ENCODE measurements at places on chromosomes 6 and 20.

GRCh38 chr6:46505693-46506512 lies 14.7 kb upstream of the RCAN2 start:
- no peak for DNase-seq

- no peak for DNase-seq
These were observed 21.7 kb upstream of the MYT1 start for GRCh38 chr20:64142590-64142989.

DNA sequence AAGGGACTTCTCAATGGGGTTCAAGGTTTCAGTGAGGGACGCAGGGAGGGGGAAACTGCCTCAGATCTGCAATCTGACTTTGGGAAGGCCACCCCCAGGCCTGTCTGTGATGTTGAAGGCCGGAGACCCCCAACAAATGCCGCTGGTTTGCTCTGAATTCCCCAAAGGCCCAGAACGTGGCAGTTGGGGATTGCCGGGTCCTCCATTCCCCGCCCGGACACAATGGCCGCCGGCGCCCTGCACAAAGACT lies 326 bp upstream of the BCL2L1 start:
- no peak for DNase-seq

GRCh38 chr20:6750438-6750837 lies 17.0 kb upstream of the BMP2 start:
- no peak for DNase-seq

DNA sequence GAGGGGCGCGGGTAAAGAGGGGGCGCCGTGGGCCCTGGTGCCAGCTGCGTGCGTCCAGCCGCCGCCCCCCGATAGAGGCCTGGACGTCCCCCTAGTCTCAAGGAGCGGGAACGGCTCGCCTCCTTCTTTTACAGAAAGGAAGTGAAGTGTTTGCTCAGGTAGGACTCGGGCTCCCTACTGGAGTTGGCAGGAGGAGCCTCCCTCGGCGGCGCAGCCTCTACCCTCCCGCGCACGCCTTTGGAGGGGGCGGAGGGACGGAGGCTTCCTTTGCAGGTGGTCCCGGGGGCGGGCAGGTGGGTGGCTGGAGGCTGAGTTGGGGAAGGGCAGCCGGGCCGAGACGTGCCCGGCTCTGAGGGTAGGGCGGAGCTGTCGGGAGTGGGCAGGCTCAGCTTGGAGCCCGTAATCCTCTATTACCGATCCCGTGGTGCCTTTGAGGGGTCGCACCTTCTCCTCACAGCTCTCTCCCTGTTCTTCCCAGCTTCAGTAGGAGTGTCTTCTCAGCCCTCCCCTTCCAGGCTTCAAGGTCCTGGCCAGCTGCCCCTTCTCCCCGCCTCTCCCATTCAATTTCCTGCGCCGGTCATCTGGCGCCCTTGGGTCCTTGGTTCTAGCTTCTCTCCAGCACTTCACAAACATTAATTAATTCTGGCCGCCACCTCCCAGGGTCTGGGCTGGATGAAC lies 728 bp downstream of the ITPR3 start:
- no peak for DNase-seq

DNA sequence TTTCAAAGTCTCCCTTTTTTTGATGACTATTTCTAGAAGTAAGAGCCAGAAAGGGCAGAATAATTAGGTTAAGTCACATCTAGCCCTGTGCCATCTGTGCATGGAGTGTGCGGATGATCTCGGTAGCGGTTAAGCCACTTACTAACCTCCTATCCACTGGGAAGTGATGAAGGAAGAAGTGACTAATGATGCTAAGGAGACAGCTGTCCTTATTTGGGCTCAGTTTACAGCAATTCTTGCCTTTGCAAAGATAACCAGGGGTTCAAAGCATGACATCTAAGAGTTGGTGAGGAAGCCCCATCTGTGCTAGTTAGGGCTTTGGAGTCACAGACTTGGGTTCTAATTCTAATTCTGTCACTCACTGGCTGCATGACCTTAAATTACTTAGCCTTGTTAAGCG lies 62.4 kb upstream of the RREB1 start:
- no peak for DNase-seq

GRCh38 chr6:43981363-43981990 lies 145.8 kb downstream of the MRPL14 start:
- DNase-seq: no peak

DNA sequence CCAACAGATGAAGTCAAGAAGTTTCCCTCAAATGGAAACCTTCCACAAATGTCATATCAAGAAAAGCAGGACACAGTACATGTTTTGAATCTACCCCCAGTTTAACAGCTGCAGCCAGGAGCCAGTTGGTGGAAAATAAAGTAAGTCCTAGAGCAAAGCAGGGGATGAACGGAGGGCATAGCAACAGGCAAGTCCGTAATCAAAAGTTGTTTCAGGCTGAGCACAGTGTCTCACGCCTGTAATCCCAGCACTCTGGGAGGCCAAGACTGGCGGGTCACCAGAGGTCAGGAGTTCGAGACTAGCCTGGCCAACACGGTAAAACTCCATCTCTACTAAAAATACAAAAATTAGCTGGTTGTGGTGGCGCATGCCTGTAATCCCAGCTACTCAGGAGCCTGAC lies 2.4 kb upstream of the SALL4 start:
- DNase-seq: no peak

DNA sequence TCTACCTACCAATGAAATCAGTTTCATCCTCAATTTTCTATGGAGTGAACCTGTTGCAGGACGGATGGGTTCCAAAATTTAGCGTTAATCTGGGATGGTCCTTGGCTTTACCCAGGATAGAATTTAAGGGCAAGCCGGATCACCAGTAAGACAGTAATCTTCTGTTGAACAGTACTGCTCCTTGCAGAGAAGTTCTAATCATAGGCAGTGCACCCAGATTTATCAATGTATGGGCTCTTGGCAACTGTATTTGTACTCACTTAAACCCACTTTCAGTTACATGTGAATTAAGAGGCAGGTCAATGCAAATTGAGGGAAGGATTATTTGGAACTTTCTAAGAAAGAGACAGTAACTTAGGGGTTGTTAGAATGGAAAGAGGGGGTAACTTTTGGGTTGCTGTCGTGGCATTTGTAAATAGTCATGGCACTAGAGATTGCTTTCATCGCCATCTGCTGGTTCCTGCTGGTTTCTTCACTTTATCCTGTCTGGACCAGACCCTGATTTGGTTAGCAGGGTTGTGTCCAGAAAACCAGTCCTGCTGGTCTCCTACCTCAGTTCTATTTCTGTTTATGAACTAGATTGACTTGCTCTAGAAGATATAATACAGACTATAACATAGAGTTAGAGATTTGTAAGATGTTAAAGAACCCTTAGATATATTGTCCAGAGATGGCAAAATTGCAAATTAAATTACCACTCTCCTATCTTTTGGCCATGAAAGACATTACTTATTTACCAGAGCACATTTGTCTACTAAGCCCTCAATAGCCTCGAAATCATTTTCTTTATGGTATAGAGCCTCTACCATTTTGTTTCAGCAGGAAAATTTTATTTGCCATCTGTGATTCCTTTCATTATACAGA lies 646.3 kb downstream of the UTRN start:
- DNase-seq: no peak

DNA sequence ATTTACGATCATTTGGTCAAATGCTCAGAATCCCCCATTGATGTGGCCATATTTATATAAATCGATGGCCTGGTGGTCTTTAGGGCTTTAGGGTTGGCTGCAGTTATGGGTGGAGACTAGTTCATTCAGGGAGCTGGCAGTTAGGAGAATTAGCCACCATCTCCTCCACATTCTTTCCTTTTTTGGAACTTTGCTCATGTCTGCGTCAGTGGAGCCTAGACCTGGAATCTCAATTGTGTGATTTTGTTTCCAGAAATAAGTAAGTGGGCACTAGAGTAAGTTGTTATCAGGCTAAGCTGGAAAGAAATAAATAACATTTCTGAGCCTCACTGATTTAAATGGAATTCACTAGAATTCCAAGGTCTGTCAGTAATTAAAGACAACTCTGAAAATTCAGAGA lies 29.0 kb upstream of the ELOVL5 start:
- no peak for DNase-seq

GRCh38 chr6:115838763-115839401 lies 221.8 kb downstream of the FRK start:
- no peak for DNase-seq

DNA sequence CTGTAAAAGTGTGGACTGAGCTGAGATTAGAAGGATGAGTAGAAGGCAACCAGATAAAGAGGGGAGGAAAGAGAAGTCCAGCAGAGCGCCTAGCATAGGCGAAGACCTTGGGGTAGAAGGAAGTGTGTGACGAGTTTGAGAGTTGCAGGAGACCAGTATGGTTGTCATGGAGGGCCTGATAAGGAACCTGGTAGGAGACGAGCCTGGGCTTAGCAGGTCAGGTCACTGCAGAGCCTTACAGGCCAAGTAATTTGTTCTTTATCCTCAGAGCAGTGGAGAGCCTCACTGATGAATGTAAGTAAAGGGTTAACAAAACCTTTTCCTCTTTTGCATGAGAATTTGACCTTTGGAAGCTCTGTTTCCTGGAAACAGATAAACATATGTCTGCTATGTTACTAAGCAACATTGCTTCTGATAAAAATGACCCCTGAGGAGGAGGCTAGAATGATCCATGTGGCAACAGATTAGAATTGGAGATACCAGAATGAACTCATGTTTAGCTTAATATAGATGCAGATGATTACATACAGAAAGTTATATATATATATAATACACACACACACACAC lies 2.9 kb upstream of the TMEM74B start:
- no peak for DNase-seq

GRCh38 chr6:26470643-26471042 lies 12.9 kb downstream of the BTN2A1 start:
- DNase-seq: no peak

DNA sequence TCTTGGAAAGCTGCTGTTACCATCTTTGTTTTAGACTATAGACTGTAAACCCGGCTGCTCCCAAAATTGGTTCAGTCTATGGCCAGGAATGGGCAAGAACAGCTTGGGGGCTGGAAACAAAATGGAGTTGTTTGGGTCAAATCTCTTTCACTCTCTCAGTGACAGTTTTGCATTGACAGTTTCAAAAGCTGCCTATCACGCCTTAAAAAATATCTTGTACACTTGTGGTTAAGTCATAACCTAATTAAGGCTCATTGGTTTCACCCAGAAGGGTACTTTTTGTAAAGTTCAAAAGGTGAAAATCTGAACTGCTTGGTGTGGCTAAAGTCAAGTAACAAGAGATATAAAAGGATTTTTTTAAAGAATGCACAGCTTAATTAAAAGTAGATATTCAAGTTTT lies 76.1 kb upstream of the PRL start:
- DNase-seq: no peak

DNA sequence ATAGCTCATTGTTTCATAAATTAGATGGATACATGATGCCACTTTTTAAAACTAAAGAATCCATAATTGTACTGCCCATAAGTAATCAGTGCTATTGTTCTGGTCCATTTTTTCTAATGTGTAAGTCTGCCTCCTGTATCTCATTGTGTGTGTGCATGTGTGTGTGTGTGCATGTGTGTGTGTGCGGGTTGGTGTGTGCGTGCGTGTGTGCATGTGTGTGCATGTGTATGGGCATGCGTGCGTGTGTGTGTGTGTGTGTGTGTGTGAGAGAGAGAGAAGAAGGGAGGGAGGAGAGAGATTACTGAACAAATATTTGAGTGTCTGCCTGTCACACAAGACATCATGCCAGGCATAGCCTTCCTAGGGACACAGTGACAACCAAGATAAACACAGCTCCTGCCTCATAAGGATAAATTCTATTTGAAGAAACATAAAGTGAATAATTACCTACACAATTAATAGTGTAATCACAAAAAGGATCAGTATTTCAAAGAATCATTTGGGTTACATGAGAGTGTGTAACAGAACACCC lies 33.2 kb upstream of the RPS6KA2 start:
- no peak for DNase-seq

- DNase-seq: no peak
These were observed 31.5 kb downstream of the PYGB start for GRCh38 chr20:25279403-25279802.

GRCh38 chr20:11200423-11200822 lies 526.6 kb upstream of the JAG1 start:
- no peak for DNase-seq

DNA sequence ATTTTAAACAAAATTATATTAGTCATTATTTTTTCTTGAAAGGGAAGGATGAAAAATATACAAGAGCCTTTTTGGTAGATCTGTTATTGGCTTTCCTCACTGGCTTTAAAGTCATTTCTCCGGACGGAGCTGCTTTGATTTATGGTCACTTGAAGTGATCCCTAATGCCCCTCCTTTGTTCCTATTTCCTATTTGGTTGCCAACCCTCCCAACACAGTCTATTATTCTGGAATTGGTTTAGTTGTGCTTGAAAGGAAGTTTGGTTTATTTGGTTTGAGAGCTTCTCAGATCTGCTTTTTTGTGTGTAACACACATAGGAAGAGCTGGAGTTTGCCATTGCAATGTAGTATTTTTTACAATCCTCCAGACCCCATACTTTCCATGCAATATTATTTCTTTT lies 347.9 kb downstream of the RFPL4B start:
- no peak for DNase-seq

DNA sequence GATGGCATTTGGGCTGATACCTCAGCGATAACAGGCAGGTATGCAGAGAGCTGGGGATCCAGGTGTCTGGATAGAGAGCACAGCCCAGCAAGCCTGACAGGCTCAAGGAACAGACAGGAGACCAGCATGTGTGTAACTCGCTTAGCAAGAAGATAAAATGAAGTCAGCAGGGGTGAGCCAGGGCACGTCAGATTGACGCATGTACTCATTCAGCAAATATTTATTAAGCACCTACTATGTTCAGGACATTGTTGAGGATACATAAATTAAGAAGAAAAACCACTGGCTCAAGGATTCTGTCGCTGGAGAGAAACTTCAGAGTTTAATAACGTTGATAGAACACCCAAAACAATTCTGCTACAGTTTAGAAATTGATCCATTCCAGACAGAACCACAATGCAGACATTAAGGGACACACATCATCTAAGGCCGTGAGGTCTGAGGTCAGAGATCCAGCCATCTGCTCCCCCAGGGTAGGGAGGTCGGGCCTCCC lies 1.0 kb upstream of the DUSP22 start:
- DNase-seq: no peak

GRCh38 chr20:25600632-25601031 lies 15.3 kb upstream of the NINL start:
- DNase-seq: no peak

DNA sequence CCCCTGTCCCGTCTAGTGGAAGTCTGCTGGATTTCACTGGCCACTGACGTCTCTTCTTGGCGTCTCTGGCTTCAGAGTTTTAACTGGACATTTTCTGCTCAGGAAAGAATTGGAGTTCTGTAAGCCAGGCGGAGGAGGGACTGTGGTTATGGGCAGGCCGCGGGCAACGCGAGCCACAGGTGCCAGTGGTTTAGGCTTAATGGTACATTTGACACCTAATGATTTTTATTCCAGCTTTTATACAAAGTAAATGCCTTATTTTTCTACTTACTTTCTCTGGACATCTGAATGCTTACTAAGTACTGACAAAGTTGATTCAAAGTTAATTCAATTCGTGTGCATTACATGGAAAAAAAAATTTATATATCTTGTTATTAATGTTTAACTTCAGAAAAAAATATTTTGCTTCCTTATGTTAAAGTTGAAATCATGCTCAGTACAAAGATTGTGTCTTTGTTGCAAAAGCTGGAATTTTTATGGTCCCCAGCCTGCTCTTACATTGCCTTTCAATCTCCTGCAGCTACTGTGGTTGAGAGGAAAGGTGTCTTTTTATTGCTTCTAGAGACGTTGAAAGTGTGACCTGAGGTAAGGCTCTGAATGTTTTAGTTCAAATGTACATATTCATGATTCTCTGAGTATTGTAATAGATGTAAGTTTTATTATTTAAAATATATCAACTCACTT lies 231.0 kb downstream of the SMOC2 start:
- no peak for DNase-seq
